NCI-H1105 (cell line): ENCODE measurements at places on chromosomes 5 and 9.
A peak's percentile ranks its signal among the peaks of the same experiment; 100 is the strongest.

DNA sequence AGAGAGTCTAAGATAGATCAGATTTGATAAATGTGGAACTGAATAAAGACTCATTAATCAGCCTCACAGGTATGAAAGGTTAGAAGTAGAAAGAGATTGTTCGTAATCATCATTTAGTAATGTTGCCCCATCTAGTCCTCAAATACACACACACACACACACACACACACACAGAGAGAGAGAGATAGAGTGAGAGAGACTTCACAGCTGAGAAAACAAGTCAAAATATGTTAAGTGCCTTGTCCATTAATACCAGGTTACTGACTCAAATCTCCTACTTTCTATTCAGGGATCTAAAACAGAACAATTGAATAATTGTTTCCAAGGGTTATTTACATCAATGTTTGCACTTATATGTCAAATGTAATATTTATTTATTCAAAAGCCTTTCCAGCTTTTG, 284.6 kb downstream of the MRPS30 start:
- DNase-seq: peak; percentile 69

- DNase-seq: no peak
These were observed 85.5 kb downstream of the DTWD2 start for GRCh38 chr5:118902656-118903438.

DNA sequence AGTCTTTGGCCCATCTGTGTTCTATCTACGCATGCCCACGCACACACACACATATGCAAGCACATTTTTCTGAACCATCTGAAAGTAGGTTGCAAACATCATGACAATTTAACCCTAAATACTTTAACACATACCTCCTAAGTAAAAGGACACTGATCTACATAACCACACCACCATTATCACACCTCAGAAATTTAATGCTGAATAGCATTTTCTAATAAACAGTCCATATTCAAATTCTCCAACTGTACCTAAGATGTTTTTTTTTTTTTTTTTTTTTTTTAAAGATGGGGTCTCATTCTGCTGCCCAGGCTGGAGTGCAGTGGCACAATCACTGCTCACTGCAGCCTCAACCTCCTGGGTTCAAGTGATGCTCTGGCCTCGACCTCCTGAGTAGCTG, 35.5 kb downstream of the DDX31 start:
- no peak for DNase-seq

- peak; percentile 33 for DNase-seq
These were observed 81.7 kb upstream of the ZBTB43 start for GRCh38 chr9:126722922-126723806.
